ENCODE measurements at places on chromosomes 16 and 17.

- DNase-seq, result no peak
These were observed 389.9 kb upstream of the GOT2 start for GRCh38 chr16:59124056-59124455.

DNA sequence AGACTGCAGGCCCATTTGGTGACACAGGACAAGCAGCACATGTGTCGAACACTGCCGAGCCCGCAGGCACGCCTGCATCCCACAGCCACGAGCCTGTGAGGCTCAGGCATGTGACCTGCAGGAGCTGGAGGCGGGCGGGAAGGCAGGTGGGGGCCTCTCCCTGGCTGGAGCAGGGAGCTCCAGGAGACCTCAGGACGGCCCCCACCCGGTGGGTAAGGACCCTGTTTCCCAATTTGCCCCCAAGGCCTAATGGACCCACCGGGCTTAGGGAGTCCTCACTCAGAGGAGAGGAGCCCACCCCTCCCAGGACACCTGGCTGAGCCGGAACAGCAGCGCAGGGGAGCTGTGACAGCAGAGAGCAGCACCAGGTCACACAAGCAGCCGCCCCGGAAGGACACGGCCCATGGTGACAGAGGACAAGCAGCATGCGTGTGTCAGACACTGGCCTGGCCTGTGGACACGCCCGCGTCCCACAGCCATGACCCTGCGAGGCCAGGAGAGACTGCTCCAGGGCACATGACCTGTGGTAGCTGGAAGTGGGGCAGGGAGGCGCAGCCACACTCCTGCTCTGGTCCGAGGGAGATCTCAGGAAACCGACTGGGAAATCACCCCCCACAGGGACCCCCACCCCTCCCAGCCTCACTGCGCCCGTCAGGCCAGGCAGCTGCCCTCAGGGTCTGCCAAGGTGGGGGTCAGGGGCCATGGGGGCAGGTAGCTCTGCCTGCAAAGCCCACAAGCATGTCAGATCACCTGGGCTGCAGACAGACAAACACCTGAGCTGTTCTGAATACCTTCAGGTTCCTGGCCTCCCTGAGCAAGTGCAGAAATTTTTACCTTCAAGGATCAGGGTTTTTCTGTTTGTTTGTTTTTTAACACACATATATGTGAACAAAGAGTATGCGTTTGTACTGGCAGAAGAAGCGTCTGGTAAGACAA, 2.4 kb downstream of the SPSB3 start:
- no peak for DNase-seq

DNA sequence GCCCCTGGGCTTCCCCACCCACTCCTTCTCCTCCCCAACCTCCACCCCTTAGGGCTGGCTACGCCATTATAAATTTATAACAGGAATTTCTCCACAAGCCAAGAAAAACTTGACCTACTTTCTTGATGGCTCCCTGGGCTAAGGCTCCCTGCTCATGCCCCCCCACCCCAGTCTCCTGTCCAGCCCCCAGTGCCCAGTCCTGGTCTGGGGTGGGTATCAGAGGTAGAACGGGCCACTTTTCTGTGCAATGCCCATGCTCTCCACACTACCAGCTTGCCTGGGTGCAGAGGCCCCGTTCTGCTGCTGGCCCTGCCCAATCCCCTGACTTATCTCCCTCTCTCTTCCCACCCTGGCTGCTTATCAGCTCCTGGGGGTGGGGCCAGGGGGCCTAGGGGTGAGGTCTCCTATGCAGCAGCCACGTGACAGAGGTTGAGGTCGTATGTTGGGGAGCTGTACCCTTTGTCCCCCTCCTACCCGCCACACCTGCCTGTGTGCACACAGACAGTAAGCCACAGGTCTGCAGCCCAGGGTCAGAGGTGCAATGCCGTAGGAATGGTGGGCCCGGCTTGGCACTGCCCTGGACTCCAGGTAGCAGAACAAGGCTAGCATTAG, 10.1 kb downstream of the THRA start:
- DNase-seq, result no peak

DNA sequence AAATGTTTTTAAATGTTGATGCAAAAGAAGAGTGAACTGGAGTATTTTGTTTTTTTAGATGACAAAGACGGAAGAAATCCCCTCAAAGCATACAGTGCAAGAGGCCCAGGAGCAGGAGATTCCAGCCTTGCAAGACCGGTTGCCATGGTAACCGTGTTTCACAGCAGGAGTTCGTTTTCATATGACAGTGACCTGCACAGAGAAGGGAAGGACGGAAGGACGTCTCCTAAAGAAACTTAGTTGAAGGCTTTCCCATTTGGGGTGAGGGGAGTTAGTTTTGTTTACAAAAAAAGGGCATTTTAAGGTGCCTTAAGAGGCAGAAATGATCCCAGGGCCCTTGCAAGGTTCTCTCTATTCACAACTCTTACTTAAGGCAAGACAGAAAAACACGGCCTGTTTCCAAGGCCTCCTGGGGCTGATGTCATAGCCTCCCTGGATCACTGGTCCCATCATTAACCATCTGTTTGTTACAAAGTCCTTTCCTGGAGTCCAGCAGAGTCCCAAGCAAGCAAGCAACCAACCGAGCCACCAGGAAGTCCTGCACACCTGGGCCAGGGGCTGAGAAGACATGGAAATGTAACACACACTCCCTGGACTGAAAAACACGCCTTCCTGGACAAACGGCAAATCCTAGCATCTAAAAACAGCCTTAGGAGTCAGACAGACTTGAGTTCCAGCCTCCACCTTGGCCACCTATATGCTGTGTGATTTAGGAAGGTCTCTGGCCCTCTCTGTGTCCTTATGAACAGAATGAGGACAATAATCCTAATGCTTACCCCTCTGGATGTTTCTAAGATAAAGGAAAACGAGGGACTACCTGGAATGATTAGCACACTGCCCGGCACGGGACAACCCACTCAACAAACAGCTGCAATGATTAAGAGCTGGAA, 30.3 kb upstream of the RPH3AL start:
- no peak for DNase-seq

GRCh38 chr16:72812672-72813071, 235.3 kb downstream of the ZFHX3 start:
- DNase-seq, result no peak

Data from esophagus squamous epithelium (tissue), 5 donors.